Pulmonary artery endothelial cell (primary cell): ENCODE measurements at places on chromosomes 3 and 15. TPM values are rescaled to one million over a fixed set of nuclear protein-coding genes. Genes with fewer than 3 reads are reported as not detected.
A peak's percentile ranks its signal among the peaks of the same experiment; 100 is the strongest.

DNA sequence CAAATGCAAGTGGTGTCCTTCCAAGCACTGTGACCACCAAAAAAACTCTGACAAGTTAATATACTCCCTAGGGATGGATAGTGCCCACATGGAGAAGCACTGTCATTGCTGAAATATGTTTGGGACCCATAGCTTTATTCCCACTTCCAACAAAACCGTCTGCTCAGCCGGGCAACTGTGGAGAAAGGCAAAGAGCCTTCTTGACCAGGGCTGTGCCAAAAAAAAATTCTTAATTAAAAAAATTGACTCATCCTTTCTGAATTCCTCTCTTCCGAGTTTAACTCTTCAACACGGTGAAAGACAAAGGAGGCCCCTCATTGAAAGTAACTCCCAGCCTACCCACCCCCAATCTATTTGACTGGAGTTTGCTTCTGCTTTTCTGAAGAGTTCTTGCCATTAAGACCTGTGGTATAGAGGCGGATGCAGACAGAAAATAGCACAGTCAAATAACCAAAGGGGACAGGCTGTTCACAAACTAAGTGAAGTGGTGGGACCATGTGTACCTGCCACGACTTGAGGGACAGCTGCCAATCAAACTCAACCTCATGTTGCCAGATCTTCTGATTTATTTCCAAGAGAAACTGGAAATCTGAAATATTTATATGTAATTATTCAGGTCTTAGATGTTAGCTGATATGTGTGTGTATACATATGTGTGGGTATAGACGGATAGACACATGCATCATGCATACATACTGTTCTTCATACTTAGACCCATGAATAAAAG lies 135.4 kb upstream of the PFN2 start:
- DNase-seq: no peak

- no peak for DNase-seq
These were observed 297.3 kb downstream of the DOCK3 start for GRCh38 chr3:50972029-50972428.

GRCh38 chr3:41199866-41200668 lies 762 bp downstream of the CTNNB1 start:
- no peak for DNase-seq

- DNase-seq: no peak
These were observed 109.1 kb downstream of the IQSEC1 start for GRCh38 chr3:12963922-12964701.

DNA sequence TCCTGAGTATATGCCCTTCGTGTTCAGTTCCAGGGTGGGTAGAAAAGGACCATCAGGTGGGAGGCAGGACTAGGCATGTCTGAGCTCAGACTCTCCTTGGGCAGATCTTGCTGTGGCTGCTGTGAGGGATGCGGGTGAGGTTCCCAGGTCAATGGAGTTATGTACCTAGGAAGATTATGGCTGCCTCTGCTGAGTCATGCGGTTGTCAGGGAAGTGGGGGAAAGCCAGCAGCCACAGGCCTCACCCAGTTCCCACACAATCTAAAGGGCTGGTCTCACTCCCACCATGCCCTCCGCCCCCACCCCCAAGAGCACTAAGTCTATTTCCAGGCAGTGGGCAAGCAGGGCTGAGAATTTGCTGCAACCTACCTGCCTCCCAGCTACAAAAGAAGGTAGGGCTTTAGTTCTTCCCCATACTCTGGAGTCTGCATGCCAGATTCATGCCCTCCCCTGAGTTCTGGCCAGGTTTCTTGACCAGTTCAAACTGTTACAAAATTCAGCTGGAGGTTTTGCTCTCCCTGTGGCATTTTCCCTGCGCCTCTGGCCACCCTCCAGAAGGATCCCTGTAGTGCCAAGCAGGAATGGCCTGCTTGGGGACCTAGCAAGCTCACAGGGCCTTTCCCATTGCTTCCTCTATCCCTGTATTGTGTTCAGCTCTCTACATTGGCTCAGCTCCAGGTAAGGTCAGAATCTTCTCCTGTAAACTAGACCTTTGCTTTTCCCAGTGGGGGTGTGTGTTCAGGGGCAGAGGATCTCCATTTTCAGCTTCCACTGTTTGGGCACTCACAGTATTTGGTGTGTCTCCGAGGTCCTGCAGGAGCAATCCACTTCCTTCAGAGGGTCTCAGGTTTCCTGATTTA lies 12.7 kb upstream of the TMCO5A start:
- DNase-seq: no peak

DNA sequence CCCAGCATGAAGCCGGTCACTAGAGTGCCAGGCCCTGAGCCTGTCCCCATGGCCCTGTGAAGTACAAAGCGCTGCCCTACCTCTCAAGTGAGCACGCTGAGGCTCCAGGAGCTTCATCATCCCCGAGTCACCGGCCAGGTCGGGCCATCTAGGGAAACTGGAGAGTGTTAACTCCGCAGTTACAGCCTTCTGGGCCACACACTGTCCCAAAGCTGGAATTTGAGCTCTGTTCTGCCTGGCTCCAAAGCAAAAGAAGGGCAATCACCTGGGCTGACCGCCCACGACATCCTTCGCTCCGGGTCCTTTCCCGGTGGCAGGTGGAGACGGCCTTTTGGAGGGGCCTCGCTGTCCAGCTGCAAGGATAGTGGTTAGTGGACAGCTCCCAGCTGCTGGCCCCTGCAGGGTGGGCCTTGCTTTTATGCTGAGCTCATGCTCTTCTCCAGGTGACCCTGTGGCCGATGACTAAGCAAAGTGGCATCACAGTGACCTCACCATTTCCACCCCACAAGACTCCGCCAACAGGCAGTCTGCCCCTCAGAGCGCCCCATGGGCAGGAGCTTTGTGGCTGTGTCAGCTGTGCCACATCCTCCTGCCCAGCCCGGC lies 3.5 kb upstream of the MUC4 start:
- no peak for DNase-seq

TF gene
- 0.07 and 0.18 TPM in 2 replicates for total RNA-seq

DNA sequence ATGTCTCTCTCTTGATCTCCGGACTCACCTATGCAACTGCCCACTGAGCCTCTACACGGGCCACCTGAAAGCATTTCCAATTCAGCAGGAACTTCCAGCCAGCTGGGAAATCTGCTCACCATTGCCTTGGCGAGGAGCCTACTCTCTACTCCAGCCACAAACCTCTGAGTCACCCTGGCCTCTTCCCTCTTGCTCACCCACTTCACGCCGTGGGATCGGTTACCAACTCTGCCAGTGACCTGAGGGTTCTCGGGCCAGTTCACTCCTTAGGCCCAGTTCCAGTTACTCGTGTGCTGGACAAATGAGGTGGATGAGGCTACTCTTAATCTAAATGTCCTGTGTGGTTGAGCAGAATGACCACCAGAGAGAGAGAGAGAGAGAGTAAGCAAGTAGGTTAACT lies 70.1 kb downstream of the CEMIP start:
- no peak for DNase-seq

GRCh38 chr15:44535523-44536301 lies 1.2 kb upstream of the EIF3J start:
- no peak for DNase-seq

- DNase-seq: no peak
These were observed 20.5 kb upstream of the LYZL4 start for GRCh38 chr3:42430781-42431532.

UPK1B gene
- not detected in 2 replicates for total RNA-seq

SCN11A gene
- 0.07 TPM in 1 of 2 replicates, not detected in the other for total RNA-seq

- DNase-seq: no peak
These were observed 97.5 kb upstream of the STAC start for GRCh38 chr3:36282766-36283165.

GRCh38 chr3:32147509-32147908 lies 41.1 kb downstream of the GPD1L start:
- DNase-seq: no peak

DNA sequence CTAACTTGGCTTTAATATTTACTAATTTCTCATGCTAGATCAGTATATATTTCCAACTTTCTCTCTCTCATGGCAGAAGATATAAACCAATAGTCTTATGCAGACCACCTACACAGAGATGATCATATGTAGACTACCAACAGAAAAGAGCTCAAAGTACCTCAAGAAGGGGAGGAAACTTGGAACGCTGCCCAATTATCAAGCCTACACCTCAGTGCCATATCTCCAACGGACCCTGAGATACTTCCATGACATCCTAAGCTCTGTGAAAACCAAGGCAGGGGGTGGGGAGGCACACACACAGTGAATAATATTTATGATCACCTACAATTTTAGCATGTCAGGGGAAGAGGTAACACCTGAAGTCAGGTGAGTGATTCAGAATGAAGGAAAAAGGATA lies 100.6 kb downstream of the STAG1 start:
- no peak for DNase-seq

GRCh38 chr3:119602676-119603075 lies 5.0 kb downstream of the PLA1A start:
- DNase-seq: no peak

DNA sequence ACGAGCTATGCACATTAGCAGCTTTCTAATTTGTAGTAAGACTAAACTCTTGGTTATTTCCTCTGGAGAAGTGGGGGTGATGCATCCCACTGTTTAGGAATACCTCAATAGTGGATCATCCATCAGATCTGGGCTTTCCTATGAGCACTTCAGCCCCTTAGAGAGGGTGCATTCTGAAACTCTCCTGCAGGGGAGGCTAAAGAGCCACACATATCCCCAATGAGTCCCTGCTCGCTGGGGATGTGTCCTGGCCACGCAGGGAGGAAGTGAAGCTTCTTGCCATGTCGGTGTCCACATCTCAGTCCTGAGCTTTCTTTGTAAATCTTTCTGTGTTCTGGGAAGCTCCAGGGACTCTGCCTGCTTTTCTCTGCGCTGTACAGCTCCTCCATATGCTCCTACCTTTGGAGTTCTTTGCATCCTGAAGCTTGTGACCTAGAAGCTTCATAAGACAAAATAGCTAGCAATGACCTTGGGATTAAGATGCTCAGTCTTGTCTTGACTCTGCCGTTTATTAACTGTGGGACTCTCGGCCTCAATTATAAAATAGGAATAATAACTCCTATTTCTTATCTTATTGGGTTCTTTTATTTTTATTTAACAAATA lies 28.3 kb upstream of the MASP1 start:
- DNase-seq: no peak

GRCh38 chr3:188772886-188773285 lies 398.9 kb upstream of the TPRG1 start:
- DNase-seq: peak; percentile 30

ZNF860 gene
- 1.6 and 3.2 TPM in 2 replicates for total RNA-seq

CCR4 gene
- total RNA-seq: 0.21 TPM in 1 of 2 replicates, not detected in the other

ATP13A4 gene
- total RNA-seq: 0.07 TPM in 2 replicates

DNA sequence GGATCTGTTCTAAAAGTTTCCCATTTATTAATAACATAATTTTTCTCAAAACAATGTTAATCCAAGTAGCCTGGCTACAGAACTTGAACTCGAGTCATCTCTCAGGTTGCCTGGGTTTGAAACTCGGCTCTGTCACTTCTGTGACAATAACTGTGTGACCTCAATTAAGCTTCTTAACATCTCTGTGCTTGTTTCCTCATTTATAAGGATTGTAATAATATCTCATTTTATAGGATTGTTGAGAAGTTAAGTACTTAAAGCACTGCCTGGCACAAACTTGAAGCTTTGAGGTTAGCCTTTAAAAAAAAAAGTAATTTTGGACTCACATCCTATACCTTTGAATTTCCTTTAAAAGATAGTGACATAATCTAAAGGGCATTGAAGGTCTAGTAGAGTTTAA lies 3.4 kb downstream of the RAB5A start:
- DNase-seq: no peak

ZBTB47 gene
- 17.3 and 22.4 TPM in 2 replicates for total RNA-seq

CHRNA5 gene
- total RNA-seq: 6.2 and 8.8 TPM in 2 replicates

NMNAT3 gene
- 0.74 and 0.86 TPM in 2 replicates for total RNA-seq

DNA sequence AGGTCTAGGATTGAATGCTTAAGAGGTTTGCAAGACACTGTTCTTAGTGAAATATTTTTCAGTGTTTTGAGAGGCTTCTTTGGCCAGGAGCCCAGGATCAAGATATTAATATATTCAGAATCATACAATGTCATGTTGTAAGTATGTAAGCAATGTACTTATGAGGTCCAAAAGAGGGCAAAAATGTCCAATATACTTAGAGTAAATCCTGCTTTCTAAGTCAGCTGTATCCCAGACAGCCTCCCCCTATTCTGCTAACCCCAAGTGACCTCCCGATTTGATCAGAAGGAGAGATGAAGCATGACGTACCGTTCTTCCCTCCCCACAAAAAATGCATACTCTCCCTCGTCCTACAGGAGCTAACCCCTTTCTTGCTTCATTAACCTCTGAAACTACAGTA lies 70.9 kb downstream of the CHAC1 start:
- DNase-seq: no peak

DAZL gene
- not detected in 2 replicates for total RNA-seq

DNA sequence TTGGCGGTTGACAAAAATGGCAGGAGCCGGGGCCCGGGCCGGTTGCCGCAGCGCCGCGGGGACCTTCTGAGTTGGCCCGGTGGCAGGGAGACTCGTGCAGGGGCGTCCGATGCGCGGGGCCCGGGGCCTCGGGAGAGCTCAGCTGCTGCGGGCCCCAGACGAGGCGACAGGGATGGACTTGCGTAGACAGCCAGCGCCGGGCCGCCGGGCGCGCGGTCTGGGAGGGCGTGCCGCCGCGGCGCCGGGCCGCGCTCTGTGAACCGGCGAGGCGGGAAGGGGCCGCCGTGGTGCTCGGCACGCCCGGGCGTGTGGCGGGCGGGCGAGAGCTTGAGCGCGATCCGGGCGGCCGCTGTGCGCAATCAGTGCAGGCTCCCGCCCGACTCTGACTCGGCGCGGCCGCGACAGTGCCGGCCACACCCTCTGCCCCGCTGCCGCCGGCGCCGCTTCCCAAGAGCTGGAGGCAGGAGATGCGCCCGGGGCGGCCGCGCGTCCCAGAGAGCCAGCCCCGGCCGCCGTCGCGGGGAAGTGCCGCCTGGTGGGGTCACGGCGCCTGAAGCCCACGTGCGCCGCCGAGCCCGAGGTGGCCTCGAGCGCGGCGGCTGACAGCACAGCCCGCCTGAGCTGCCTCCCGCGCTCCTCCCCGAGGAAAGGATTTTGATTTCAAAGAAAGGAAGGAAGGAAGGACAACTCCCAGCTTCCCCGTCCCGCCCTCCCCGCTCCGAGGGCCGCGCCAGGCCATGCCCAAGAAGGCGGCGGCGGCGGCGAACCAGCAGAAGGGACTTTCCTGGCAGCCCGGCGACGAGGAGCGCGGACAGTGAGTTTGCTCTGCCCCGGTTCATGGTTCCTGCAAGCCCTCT lies 657 bp downstream of the TLNRD1 start:
- no peak for DNase-seq

DNA sequence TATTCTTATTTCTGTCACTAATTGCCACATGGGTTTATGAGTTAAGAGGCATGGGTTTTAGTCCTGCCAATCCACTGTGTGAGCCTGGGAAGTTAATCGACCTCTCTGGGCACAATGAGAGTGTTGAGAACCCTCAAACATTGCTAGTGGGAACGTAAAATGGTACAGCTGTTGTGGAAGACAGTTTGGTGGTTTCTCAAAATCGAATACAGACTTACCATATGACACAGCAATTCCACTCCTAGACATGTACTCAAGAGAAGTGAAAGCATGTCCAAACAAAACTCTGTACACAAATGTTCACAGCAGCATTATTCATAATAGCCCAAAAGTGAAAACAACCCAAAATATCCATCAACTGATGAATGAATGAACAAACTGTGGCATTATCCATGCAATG lies 5.7 kb upstream of the GNB5 start:
- no peak for DNase-seq

- no peak for DNase-seq
These were observed 24.1 kb upstream of the MINAR1 start for GRCh38 chr15:79408041-79408440.

PSTPIP1 gene
- 1.0 and 3.2 TPM in 2 replicates for total RNA-seq

SEC62 gene
- total RNA-seq: 39.5 and 78.8 TPM in 2 replicates

MORC1 gene
- not detected in 2 replicates for total RNA-seq

GRCh38 chr15:80476036-80476435 lies 71.9 kb downstream of the ARNT2 start:
- no peak for DNase-seq

OR5K2 gene
- total RNA-seq: not detected in 2 replicates

SNTN gene
- total RNA-seq: not detected in 2 replicates

KNSTRN gene
- total RNA-seq: 48.5 and 96.0 TPM in 2 replicates
